ENCODE measurements at places on chromosomes 5 and 9.

DNA sequence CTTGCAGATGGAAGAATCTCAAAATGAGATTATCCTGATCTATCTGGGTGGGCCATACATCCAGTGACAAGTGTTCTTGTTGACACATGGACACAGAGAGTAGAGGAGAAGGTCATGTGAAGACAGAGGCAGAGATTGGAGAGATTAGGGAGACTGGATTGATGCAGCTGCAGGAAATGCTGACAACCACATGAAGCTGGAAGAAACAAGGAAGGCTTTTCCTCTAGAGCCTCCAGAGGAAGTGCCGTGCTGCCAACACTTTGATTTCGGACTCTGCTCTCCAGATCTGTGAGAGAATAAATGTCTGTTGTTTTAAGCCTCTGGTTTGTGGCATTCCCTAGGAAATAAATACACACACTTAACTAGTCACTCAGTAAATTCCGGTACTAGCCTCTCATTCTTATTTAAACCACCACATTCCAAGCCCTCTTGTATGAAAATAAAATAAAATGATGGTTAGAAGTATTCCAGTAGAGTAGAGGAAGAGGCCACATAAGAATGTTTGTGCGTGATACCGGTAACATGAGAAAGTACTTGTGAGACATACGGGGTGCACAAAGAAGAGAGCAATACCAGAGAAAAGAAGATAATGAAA is 110.9 kb upstream of the DMAC1 start:
- no peak for DNase-seq

GRCh38 chr5:1124205-1125029 is 12.6 kb upstream of the SLC12A7 start:
- no peak for DNase-seq

- no peak for DNase-seq
Measured at GRCh38 chr9:19216466-19216865, 14.0 kb upstream of the DENND4C start.

DNA sequence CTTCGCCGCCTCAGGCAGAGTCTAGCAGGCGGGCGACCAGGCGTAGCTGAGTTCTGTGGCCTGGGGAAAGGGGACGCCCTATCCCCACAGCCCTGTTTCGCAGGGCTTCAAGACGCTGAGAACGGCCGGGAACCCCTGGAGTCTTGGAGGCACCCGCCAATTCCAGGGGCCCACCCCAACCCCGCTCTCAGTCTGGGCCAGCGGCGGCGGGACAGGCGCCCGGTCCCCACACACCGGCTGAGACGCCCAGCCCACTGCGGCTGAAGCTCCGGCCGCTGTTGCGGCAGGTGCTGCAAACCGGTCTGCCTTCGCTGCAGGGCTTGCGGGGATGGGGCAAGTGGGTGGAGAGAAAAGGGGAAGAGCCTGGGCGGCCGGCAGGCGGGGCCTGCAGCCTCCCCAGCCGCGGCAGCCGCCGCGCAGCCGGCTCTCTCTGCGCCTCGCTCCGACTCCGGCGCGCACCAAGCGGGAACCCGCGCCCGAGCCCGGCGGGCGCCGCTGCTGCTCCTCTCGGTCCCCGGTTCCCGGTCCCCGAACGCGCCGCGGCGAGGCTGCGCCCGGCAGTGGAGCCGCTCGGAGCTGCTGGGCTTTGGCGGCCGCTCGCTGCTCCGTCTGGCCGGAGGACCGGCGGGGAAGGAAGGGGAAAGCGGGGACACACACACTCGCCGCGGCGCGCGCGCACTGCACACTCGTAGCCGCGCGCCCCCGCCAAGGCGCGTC is at the start of gene PIP5K1B:
PIP5K1B (plus strand) TSS at position 427 of the 717 bp plus-strand sequence. CDS start 117,375 bp downstream, outside the sequence.
- peak; percentile 44 for DNase-seq

- DNase-seq, result no peak
Measured at GRCh38 chr9:91066856-91067255, 265.2 kb downstream of the SYK start.

- DNase-seq, result no peak
Measured at GRCh38 chr9:129209580-129209979, 31.5 kb upstream of the IER5L start.

DNA sequence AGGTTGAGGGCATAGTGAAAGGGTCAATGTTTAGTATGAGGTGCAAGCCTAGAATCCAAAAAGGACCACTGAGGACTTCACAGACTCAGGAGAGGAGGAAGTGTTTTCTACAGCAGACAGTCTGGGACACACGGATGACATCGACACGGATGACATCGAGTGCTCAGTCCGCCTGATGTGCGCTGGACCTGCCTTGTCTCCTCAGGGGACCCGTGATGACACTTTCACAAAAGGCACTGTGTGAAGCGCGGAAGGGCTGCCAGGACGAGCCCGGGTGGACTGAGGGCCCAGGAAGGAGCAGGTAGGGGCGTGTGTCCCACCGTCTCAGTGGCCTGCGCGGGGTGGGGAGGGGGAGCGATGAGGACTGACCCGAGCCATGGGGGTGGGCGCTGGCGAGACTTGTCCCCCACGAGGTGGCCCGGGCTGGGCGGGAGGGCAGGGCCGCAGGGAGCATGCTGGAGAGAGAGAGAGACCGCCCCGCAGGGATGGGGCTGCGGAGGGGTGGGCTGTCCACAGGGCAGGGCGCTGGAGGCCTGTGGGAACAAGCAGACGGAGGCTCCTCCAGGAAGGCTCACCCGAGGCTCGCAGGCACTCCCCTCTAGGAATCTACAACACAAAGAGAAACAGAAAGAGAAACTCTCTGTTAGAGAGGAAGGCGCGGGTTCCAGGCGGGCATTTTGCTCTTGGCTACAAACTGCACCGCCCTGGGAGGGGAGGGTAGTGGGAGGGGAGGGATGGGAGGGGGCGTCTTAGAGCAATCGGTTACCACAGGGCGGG is 54.9 kb downstream of the USP20 start:
- peak; percentile 77 for DNase-seq

DNA sequence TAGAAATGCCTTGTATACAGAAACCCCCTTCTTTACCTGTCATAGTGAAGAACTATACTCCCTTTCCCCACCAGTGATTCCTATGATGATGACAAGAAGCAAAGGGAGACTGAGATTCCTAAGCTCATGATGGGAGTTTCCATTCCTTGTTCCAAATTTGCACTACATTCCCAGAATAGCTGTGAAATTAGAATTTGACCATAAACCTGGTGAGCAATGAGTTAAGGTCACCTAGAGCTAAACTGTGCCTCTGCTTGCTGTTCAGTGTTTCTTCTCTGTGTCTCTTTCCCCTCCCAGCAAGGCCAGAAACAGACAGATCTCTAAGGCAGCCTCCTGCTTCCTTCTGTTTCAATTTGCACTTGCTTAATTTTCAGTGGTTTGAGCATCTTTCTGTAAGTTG is 332.1 kb downstream of the PIK3R1 start:
- DNase-seq, result no peak

DNA sequence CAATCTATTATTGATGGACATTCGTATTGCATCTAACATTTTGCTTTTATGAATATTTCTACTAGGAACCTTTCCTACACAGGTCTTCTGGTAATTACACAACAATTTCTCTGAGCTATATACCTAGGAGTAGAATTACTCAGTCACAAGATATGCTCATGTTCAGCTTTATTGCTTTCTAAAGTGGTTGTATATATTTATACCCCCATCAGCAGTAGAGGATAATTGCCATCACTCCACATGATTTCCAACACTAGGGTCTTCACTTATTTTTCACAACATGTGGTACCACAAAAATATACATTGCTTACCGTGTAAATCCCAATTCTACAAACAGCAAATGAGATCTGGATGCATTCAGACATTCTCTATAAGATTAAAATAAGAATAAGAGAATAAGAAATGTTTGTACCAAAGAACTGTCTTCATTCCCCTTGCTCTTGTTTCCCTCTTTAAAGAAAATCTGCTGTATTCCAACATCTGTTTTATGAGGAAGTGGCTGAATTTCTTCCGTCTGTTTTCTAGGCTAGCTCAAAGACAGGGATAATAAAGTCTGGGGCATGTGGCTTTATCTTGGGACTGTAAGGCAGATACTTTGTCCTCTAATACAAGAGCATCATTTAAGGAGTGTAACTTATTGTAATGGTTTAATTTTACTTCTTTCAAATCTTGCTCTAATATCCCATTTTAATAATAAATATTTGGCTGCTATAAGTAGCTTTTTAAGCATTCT is 28.2 kb downstream of the ARL15 start:
- no peak for DNase-seq

- DNase-seq, result no peak
Measured at GRCh38 chr5:41347569-41347968, 134.2 kb upstream of the C6 start.

- DNase-seq, result no peak
Measured at GRCh38 chr5:166926138-166926537, 1365.3 kb upstream of the WWC1 start.

DNA sequence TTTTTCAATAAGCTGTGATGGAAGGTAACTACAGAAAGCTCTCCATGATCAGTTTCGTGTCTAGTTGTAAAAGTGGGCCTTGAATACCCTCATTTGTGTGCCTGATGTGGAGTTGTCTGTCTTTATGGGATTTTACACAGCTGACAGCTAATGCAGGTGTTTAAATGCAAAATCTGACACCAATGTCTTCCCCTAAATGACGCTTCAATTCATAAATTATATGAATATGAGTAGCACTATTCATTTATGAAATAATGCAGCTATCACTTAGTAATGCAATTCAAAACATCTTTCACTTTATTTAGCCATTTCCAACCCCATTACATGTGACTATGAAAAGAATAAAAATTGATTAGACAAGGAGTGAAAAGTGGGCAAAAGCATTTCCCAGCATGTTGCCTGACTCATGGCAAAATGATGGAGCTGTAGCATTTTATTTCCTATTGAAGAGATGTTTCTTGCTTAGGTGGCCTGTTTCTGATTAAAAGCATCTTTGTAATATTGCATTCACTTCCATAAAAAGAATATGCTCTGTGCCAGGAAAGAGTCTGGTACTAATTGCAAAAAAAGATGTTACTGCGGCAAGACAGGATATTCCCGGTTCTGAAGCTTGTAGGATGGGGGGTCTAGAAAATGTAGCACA is 116.7 kb upstream of the HAPLN1 start:
- DNase-seq, result no peak

GRCh38 chr9:81777482-81777881 is 88.1 kb upstream of the TLE1 start:
- no peak for DNase-seq

DNA sequence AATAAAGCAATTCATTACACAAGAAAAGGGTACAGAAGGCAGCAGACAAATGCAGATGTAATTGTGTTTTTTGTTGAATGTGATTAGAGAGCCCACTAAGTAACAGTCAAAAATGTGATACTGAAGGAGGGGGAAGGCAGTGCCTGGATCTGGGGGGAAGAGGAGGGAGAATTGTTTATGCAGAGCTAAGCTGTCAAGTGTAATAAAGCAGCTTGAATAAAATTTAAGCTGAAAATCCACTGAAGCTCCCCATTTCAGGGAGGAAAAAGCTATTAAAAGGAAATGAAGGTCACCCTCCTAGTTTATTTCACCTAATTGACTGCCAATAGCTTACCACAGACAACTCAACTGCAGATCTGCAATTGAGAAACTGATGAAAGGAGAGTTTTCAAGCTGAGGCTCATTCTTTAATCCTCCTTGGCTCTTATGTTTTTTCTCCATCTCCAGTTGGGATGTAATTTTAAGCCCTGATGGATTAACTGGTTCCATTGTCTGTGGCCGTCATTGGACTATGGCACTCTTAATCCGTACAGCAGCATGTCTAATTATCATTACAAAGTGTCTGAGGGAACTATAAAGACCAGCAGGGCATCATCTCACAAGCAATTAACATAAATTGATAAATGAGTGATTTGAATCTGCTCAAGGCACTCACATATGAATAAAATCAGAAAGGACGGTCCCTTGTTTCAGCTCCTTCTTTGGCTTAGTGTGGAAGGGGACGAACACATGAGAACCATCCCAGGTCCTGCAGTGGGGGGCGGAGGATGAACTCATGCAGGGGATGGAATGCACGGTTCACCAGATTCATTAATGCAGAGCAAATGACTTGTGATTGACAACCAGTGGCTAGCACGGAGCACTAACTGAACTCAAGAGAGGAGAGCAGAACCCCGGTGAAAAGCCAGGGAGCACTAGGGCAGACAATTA is 38.5 kb downstream of the TLE1 start:
- DNase-seq, result no peak

DNA sequence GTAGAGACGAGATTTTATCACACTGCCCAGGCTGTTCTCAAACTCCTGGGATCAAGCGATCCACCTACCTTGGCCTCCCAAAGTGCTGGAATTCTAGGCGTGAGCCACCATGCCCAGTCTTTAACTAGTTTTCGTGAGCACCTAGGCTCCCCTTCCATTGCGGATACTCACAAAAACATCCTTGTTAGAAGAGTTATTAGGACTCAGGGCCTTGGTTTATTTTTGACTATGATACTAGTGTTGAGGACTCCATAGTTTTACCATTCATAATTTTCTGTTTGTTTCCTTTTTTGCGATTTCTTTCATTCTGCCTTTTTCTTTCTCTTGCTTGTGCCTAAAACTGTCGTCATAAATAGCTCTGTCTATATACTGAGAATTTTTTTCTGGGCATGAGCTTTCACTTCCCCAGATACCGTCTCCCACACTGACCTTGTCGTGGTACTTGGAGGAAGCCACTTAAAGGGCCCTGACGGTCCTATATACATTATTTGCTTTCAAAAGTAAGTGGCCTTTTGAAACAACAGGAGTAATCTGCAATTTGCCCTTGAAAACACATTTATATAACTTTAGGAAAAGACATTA is 5.2 kb downstream of the F2R start:
- no peak for DNase-seq

- no peak for DNase-seq
Measured at GRCh38 chr5:154513669-154514084, 35.6 kb upstream of the HAND1 start.

DNA sequence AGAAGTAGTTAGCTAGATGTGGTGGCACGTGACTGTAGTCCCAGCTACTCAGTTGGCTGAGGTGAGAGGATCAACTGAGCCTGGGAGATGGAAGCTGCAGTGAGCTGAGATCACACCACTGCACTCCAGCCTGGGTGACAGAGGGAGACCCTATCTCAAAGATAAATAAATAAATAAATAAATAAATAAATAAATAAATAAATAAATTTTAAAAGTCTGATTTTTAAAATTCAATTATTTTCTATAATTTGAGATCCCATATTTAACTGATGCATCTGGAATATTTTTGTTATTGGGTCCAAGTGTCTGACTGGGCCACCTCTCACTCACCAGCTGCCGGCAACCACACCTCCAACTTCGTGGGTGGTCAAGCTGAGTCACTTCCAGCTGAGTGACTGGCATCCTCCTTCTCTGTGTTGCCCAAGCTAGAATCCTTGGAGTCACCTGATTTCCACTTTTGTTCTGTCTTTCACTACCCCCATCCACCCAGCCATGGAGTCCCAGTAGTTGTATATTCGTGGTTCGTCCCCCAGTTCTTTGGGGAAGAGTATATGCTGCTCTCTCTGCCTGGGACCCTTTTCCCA is 70.9 kb downstream of the EGFLAM start:
- no peak for DNase-seq

GRCh38 chr5:110736753-110737152 is 2.1 kb upstream of the SLC25A46 start:
- no peak for DNase-seq

- no peak for DNase-seq
Measured at GRCh38 chr5:58825899-58826298, 243.0 kb downstream of the RAB3C start.

- no peak for DNase-seq
Measured at GRCh38 chr5:65803699-65804391, 81.8 kb downstream of the NLN start.

GRCh38 chr5:39175273-39175955 is 43.9 kb downstream of the FYB1 start:
- no peak for DNase-seq

Measured in activated T-helper 1 cell treated with anti-CD3 and anti-CD28 coated beads, Interleukin-12 subunit alpha, Interleukin-12 subunit beta, Interleukin-2, Interleukin-4 antibody, amounts not matched to agents 30 ng/mL and 10 ng/mL and 1 ng/mL, durations not matched to agents 14 hours and 24 hours and 36 hours (primary cell).